ENCODE measurements at places on chromosomes 3 and 15.

DNA sequence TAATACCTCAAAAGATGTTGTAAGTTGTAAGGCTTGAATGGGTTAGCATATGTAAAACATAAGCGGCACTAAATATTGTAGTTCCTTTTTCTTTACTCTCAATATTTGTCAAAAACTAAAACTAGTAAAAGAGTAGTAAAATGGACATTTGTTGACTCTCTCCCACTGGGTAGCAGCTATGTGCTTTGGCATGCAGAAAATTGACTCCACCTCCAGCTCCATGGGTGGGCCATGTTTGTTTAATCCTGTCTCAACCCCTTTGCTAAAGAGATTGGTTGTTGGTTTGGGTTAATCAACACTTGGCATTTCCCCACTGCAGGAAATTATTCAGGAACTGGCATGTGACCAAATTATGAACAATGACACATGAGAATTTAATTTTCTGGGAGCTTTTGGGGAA lies 114.8 kb downstream of the EOMES start:
- no peak for DNase-seq

- no peak for DNase-seq
Observed at GRCh38 chr3:54264050-54264449, 141.7 kb downstream of the CACNA2D3 start.

- DNase-seq, result no peak
Observed at GRCh38 chr3:149280671-149281349, 52.6 kb downstream of the TM4SF18 start.

GRCh38 chr3:53473422-53473821 lies 21.0 kb upstream of the CACNA1D start:
- no peak for DNase-seq

DNA sequence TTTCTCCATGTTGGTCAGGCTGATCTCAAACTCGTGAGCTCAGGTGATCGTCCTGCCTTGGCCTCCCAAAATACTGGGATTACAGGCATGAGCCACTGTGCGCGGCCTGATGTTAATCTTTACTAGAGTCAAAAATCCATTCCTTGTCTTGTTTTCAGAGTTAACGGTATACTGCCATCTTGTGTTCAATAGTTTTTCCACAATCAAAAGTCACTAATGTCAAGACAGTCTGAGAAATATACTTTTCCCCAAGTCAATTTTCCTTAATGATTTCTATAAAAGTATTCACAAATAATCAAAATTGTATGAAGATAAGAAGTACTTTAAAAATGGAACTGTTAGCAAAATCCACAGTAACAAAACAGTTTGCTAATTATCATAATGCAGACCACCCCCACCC lies 8.5 kb downstream of the CRBN start:
- DNase-seq, result no peak

GRCh38 chr15:65960586-65960985 lies 91.3 kb downstream of the RAB11A start:
- DNase-seq, result no peak

DNA sequence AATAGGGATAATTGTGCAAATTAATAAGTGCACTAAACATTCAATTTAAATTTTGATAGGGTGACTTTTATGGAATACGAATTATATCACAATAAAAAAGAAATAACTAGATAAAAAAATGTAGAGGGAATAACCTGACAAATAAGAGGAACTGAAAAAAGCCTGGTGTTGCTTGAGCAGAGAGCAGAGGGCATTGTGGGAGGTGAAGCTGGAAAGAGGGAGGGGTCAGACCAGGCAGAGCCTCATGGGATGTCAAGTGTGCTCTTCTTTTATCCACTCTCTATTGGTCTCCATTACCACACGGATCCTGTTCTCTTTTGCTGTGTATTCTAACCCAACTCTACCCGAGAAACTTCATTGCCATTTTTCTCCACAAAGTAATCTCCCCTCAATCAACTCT lies 264.0 kb upstream of the CRBN start:
- no peak for DNase-seq

DNA sequence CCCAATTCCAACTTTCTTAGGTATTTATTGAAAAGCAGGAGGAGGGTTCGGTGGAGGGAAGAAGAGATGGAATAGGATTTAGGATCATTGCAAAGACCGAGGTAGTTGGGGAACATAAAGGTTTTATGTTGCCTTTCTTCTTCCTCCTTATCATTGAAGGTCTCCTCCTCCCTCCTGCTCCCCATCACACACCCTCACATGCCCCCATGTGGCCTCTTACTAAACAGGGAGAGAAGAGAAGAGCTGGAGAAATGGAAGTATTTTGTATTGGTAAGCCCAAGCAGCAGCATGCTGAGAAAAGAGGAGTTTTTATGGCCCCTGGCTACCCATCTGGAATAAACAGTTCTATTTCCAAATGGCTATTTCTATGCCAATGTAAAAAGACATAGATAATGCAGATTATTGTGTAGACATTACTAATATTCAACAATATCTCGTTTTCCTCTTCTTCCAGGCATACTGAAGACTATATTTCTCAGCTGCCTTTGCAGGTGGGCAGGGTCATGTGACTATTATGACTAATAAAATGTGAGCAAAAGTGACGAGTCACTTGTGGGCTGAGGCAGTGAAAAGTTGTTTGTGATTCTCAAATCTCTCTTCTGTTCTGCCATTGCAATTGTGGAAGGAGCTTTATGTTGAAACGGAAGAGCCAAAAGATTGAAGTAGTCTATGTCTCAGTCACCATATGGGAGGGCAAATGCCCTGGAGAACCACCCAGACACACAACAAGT lies 5.2 kb upstream of the GPR176 start:
- no peak for DNase-seq

DNA sequence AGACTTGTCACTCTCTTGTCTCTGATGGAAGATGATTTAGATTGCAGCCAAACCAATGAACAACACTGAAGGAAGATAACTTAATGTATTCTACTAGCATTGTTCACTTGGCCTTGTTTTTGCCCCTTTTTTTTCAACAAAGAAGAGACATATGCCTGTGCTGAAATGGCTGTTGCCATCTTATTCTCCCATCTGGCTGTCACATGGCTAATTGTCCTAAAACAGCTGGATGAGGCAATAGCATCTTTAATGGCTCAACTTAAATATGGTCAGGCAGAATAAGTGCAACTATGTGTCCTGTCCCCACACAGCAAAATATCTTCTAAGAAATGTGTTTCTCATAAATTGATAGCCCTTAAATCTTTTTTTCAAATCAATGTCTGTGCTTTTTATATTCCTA lies 576.9 kb downstream of the TUSC7 start:
- no peak for DNase-seq

DNA sequence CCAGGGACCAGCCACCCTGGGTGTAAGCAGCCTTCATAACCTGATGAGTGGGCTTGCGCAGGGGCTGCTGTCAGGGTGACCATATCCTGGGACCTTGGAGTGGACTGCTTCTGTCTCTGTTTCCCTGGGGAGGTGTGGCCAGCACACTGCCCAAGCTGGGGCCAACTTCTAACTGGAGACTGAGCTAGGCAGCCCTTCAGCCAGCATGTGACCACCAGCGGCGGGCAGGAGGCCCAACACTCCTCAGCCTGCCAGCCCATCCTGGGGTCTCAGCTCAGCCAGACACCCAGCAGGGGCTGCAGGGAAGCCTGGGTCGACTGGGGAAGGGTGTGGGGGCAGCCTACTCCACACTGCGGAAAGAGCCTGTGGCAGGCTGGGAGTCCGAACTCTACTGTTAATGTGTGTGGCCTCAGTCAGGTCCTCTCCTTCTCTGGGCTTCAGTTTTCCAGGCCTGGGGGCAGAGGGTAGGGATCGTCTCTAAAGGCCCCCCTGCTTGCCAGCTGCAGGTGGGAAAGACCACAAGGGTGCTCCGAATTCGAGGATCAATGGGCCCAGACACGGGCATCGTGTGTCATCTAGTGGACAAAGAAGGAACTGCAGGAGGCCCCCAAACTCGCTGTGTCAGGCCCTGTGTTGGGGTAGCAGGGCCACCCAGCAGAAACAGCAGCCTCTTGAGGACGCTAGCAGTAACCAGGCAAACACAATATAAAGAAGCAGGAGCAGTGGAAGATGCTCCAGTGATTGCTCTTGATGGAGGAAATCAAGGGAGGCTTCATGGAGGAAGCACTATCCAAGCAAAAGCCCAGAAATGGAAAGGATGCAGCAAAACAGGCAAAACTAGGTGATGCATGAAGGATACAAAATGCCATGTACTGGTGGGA lies 2.0 kb upstream of the SEMA3G start:
- peak; percentile 72 for DNase-seq

DNA sequence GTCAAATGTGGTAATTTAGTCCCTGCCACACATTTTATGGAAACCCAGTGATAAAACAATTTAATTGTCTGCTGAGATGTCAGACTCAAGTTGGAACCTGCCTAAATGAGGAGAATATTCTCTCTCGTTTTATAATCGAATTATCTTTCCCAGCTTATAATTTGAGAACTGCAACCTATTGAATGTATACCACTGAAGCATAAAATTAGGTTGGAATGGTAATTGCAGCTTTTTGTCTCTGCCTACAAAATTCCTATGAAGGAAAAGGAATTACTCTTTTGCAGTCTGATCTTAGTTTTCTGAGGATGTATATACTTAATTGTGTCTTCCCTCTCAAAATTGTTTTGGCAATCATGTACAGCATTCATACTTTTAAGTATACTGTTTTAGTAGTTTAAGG lies 28.9 kb downstream of the RAD51 start:
- no peak for DNase-seq

GRCh38 chr3:155334914-155335723 lies 41.6 kb upstream of the STRIT1 start:
- DNase-seq, result no peak

DNA sequence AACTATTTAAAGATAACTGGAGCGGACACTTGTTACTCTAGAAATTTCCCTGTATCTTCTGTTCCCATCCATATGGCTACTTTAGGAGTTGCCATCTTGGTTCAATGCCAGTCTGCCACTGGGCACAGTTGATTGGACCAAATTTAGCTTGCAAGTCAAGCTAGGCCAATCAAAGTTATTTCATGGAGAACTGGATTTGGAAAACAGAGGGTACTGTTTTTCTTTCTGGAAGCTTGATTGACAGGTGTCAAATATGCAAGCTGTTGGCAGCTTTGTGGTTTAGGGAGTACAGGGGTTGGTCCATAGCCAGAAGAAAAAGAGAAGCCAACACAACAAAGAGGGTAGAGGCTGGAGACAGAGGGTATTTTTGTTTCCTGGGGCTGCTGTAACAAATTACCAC lies 33.4 kb upstream of the KLHL25 start:
- DNase-seq, result no peak

DNA sequence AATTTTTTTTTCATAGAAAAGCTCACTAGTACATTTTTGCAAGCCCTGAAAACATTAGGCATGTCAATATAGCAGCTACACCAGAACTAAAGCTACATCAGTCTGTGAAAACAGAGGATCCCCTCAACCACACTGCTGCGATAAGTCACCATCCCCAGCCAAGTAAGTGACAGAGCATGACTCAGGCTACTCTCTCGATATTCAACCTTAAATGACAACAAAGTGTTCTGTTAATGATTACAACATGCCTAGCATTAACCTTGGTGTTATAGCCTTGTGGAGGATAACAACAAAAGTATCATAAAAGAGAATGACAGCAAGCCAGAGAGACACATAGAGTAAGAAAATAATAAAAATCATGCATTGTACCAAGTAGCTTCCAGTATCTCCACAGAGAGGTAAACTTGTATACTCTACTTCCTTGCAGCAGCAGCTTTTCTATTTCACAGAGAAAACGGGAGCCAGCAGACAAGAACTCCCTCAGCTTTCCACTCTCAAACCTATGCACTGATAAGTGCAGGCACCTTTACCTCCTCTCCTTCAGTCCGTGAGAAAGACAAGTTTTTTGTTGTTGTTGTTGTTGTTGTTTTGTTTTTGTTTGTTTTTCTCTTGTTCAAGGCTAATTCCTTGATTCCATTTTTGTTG lies 76.6 kb downstream of the GBE1 start:
- no peak for DNase-seq

DNA sequence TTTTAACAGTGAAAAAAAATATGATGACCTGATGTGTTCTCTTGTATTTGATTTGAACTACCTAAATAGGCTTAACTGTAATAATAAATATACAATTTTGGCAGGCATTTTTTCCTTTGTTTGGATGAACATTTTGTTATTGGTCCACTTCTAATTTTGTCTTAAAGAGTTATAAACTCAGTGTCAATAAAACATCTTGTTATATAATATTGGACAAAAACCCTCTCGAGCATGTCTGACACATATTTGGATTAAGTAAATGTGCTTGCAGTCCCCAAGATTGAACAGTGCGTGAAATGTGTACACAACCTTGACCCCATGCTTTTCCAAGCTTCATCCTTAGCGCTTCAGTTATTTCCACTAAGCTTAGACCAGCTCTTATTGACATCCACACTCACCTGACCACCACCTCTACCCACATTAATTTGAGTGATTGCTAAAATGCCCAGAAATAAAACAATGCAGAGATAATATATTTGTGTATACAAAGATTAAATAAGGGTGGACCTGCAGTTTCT lies 131.7 kb upstream of the ZBED2 start:
- DNase-seq, result no peak

GRCh38 chr3:194218646-194219453 lies 82.9 kb downstream of the HES1 start:
- DNase-seq, result no peak

- DNase-seq, result no peak
Observed at GRCh38 chr3:63726656-63727055, 74.2 kb downstream of the SNTN start.

- DNase-seq, result no peak
Observed at GRCh38 chr15:48631176-48631770, 14.2 kb downstream of the FBN1 start.

DNA sequence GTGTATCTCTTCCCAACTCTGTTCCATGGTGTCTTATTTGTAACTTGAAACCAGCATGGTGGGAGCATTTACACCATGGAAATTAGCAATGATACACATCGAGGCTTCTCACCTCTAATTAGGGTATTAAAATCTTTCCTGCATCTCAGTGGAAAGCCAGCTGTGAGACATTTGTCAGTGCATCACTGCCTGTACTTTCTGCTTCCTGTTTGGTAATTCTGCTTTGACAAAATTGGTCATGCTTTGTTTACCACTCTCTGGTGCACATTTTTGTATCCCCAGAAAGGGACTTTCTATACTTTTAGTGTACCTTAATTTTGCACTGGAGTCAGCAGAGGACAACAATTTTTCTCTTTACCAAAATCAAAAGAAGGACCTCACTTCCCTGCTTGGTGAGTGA lies 402.1 kb downstream of the PDCD6IP start:
- DNase-seq, result no peak

DNA sequence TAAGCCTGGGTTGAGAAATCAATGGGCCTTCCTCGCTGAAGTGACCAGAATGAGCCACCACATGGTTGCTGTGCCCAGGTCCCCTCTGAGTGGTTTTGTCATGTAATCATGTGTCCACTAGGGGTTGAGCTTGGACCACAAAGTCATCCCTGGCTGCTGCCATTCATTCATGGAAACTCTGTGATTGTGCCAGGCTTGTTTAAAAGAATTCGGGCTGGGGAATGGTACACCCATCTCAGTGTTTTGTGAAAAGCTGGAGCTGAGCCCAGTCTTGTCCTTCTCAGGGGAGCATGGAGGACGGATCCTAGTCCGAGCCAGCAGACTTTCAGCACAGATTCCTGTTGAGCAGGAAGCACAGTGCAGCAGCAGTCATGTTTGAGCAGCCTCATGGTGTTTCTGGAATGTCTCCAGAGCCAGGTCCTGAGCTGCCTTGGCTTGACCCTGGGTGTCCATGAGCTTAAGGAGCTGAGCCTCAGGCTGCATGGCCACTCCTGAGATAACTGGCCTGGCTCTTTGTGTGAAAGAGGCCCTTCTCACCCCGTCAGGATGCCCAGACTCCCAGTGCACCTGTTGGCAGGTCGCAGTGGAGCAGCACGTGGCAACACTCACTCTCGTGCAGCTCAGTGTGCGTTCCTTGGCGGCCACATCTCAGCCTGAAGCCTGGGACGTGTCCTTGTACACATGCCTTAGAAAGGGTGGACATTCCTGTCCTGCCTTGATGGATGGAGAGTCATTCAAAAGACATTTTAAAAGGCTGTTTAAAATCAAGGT lies 260.3 kb upstream of the TPM1 start:
- peak; percentile 78 for DNase-seq
